T1000 (cell line): ENCODE measurements at places on chromosomes 13 and 19.
A peak's percentile ranks its signal among the peaks of the same experiment; 100 is the strongest.

DNA sequence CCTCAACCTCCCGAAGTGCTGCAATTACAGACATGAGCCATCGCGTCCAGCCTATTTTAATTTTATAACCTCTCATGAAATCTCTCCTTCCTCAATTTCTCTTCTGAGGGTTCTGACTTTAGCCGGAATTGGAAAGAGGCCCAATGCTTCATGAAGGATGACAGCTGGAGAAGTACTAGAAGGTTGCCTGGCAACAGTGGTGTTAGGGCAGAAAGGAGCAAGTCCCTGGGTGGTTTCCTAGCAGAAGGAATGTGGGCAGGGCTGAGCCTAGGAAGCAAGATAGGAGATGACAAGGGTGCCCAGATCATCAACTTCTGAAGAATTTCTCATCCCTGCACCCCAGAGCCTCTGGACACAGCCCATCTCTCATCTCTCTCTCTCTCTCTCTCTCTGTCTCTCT is 25.8 kb downstream of the CACNG6 start:
- no peak for DNase-seq

- DNase-seq = no peak
Measured at GRCh38 chr13:42007844-42008243, 40.6 kb upstream of the DGKH start.

DNA sequence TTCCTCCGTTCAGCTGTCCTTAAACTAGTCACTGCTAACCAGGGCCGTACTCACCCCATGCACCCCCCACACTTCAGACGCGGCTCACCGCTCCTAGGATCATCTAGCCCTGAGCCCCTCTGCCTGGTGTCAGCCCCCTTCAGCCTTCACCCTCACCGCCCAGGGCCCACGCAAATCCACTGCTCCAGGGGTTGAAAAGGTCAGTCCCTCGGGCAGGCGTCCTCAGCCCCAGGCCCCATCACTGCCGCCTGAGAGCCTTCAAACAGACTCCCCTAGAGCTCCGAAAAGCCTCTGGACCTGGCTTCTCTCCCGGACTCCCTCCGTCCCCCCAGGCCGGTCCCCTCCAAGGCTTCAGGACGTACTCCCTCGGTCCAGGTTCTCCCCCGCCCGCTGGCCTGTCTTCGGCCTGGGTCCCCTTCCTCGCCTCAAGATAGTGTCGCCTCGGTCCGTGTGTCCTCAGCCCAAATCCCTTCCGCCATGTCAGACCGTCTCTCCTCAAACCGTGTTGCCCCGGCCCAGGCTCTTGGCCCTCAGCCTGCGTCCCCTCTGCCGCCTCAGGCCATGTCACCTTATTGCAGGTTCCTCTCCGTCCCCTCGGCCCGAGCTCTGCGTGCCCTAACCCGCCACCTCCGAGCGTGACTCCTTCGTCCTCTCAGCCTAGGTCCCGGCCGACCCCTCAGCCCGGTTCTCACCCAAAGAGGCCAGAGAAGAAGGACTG is 553 bp downstream of the NAPA start:
- DNase-seq = no peak

DNA sequence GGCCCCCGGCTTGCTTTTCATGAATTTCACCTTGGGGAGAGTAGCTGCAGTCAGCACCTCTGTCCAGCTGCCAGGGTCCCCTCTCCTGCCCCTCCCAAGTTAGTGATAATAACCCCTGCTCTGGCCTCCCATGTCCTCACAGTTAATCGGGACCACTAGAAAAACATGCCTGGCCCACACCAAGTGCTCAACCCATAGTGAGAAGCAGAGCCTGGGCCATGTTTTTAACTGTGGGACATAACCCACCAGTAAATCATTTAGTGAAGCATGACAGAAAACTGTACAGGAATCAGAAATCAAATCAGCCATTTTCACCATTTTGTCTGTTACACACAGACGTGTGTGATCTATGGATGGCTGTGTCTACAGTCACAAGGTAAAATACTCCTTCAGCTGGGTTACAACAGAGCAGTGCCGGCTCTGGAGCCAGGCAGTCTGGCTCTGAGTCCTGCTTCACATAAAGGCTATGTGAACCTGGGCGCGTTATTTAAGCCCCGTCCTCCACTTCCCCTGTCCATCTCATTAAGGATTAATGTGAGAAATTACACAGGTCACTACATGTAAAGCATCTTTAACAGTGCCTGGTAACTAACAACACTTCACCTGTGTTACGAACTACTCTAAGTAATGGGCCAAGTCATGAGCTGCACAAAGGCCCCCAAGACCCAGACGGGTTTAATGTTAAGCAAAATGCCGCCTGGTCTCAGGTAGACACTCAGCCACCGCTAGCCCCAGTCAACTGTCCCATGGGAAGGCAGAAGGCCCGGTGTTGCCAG is 7.6 kb upstream of the ECH1 start:
- no peak for DNase-seq

GRCh38 chr13:113768018-113768905 is 9.2 kb downstream of the TMEM255B start:
- no peak for DNase-seq

GRCh38 chr13:32811297-32811800 is 204.9 kb upstream of the KL start:
- no peak for DNase-seq

- no peak for DNase-seq
Measured at GRCh38 chr13:94312511-94313216, 166.8 kb downstream of the DCT start.

GRCh38 chr19:41310033-41310831 is at the start of gene CCDC97:
CCDC97 (plus strand) TSS chr19:41310172; CDS start chr19:41310311, 139 bp downstream.
- peak; percentile 91 for DNase-seq

DNA sequence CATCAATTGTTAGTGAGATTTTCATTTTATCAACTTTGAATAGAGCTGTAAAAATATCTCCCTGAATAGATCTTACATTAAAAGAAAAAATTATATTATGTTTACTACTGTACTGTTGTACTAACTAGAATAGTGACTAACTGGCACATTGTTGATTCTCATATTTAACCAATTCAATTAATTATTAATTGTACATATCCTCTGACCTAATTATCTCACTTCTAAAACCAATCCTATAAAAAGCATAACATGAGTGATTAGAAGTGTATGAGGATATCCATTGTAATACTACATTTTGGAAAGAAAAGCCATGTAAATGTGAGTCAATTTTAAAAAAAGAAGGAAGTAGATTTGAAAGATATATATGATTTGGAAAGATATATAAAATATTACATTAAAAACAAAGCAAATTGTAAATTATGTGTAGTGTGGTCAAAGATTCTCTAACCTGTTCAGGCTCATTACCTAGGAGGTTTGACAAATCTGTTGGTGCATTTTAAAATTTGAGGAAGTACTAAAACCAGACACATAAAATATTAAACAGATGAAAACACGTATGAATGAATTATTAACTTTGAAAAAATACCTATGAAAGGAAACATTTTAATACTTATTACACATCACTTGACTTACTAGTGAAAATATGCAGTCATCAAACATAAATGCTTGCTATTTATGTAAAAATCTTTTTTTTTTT is 829.8 kb upstream of the SLC10A2 start:
- DNase-seq = no peak

- no peak for DNase-seq
Measured at GRCh38 chr19:31500946-31501345, 151.7 kb upstream of the TSHZ3 start.

- no peak for DNase-seq
Measured at GRCh38 chr13:67860315-67860714, 630.2 kb upstream of the PCDH9 start.

DNA sequence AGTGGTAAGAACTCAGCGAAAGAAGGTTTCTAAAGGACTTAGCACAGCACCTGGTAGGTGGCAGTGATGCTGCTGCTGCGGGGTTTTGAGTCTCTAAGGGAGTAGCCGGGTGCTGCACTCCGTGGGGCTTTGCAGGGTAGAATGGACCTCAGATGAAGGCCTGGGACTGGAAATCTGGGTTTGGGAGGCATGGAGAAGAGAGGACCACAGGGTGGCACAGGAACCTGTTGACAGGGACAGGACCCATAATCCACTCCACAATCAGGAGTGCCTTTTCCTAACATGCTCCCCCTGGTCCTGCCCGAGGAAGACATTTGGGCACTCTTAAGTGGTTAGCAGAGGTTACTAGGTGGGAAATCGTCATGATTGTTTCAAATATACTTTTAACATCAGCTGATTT is 29.8 kb downstream of the TDRD12 start:
- DNase-seq = no peak

DNA sequence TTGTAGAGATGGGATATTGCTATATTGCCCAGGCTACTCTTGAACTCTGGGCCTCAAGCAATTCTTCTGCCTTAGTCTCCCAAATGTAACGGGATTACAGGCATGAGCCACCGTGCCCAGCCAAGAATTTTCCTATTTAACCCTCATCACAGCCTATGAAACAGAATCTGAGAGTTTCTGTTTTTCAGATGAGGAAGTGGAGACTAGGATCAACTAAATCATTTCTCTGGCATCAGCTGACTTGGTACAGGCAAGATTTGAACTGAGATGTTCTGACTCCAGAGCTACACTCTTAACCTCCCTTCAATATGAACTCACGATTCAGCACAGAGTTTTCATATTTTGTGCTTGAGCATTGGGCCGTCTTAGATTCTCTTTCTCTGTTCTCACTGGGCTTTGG is 8.1 kb downstream of the ZNF460 start:
- DNase-seq = no peak

GRCh38 chr19:18594824-18595373 is 6.3 kb downstream of the REX1BD start:
- no peak for DNase-seq

- no peak for DNase-seq
Measured at GRCh38 chr13:47076500-47076899, 179.6 kb upstream of the HTR2A start.

DNA sequence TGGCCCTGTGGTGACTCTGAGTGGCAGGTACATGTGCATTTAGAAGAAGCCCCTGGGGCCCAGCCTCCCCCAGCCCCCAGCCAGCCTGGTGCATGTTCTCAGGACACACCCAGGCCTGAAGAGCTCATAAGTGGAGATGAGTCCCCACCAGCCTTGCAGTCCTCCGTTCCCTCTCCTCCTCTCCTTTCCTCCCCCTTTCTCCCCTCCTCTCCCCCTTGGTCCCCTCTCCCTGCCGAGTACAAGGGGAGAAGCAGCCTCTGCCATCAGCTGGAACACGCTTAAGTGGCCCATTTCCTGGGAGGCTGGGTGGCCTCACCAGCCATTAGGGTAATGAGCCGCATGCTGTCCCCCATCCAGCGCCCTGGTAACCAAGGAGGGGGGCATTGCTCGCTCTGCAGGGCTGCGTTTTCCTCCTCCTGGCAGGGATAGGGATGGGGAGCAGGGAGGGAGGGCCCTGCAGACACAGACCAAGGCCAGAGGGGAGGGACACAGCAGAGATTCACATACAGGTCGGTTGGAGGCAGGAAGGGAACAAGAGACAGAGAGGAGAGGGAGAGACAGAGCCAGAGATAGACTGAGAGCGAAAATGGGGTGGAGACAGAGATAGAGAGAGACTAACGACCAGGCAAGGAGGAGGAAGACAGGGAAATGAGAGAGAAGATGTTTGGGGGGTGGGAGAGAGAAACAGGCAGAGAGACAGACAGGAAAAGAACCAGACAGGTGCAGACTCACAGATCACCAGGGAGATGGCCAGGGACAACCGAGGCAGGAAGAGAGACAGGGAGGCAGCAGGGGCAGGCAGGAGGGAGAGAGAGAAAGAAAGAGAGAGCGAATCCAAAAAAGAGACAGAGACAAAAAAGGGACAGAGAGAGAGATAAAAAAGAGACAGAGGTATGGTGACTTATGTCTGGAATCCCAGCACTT is 19.3 kb upstream of the DPP9 start:
- no peak for DNase-seq

DNA sequence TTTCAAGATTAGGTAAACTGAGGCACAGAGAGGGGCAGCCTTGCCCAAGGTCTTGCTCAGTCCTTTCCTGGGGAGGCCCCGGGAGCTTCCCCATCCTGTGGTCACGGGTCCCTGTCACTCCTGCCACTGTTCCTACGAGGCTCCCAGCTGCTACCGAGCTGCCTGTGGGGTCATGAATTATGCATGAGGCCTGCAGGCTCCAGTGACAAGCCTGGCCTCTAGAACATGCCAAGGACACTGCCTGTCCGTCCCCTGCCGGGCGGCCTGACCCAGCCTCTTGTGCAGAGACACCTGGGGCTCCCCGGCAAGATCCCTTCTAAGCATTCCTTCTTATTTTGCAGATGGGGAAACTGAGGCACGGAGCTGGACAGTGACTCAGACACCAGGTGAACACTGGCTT is 2.7 kb downstream of the FCHO1 start:
- no peak for DNase-seq

GRCh38 chr13:42544246-42544926 is 29.6 kb upstream of the TNFSF11 start:
- DNase-seq = no peak

DNA sequence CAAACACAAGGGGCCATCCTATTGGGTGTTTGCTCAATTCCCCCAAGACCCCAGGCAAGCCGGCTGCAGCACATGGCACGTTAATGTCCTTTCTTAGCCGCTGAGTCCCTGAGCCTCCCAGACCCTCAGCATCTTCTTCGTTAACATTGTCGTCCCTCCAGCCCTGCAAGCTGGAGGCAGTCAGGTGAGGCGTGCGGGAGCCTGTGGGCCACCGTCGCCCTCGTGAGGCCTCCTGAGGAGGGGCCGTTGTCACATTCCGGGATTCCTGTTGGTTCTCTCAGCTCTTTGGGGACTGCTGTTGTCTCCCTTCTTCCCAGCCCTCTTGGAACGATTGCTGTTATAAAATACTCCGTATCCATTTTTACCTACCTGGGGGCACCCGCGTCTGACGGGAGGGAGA is 140.6 kb downstream of the KDM4B start:
- no peak for DNase-seq

DNA sequence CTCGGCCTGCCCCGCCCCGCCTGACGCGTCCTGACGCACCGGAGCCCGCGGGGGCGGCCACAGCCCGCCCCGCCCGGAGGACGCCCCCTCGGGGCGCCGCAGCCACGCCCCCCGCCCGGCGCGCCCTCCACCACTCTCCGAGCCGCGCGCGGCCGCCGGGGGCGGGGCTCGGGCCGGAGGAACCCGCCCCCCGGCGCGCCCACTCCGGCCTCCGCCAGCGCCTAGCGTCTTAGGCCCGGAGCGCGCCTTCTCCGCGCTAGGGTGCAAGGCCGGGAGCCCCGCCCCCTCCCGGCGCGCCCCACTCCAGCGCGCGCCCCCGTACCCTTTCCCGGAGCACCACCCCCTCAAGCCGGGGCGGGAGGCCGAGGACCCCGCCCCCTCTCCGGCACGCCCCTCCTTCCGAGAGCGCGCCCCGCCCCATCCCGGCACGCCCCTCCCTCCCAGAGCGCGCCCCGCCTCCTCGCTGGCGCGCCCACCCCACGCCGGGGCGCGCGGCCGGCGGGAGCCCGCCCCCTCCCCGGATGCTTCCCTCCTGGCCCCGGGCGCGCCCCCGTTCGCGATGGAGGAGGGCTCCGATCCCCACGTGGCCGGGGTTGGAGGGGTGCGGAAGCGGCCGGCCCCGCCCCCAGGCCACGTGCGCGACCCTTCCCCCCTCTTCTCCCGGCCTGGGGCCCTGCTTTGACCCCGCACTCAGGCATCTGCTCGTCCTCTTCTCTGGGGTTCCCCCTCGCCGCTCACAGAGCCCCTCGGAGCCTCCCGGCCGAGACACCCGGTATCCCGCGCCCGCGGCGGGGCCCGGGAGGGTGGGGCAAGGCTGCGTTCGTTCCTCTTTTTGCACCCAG is 480 bp upstream of the KLF16 start:
- peak; percentile 95 for DNase-seq
